ENCODE measurements at places on chromosomes 4 and X.

GRCh38 chrX:15191830-15192229 is 78.1 kb downstream of the ASB9 start:
- DNase-seq: no peak

GRCh38 chr4:24690436-24690835 is 104.9 kb upstream of the SOD3 start:
- DNase-seq: no peak

- DNase-seq: no peak
Observed at GRCh38 chrX:10157543-10157942, 768 bp downstream of the CLCN4 start.

DNA sequence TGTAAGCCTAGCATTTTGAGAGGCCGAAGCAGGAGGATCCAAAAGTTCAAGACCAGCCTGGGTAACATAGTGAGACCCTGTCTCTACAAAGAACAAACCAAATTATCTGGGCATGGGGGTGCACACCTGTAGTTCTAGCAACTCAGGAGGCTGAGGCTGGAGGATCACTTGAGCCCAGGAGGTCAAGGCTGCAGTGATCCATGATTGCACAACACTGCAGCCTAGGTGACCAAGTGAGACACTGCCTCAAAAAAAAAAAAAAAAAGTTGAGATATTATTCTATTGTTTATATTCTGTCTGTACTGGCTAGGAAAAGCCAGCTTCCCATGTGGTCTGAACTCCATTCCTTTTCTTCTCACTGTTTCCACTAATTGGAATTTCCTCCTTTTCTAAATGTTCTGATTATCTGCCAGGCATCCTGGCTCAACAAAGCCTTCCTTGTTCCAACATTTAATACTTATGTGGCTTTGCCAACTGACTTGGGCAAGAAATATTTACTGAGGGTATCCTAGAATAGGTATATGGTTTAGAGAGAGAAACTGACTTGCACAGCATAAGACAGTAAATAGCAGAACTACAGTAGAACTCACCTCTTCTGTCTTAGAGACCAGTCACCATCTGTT is 175.2 kb upstream of the ADAMTS3 start:
- no peak for DNase-seq

DNA sequence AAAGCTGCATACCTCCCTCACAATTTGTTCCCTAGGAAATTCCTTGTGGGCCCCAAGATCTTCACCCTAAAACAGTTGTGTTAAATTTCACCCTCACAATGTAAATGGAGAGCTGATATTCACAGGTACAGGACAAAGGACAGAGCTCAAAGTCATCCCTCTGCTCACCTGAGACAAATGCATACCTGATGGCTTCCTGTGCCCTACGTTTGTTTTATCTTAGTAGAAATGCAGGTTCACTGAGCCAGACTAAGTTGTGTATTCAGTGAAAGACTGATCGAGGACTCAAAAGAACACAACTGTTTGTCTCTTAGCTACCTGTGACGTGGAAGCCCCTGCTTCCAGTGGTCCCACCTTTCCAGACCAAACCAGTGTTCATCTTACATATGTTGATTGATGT is 53.6 kb downstream of the TRMT44 start:
- DNase-seq: no peak

DNA sequence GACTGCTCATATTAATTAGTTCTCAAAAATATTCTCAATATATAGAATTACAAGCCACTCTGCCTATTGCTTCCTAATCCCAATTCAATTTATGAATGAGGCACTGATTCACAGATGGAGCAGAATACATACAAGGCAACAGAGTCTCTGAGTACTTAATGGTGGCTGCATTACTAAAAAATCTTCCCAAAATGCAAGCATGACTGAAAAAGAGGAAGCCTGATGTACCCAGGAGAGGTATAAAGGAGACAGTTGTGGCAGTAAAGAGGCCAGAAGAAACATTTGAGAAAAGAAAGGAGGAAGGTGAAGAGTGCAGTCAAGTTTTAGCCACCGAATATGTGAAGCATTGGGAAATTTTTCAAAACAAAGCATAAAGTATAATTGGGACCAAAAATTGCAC is 163.2 kb upstream of the INTU start:
- DNase-seq: no peak

- no peak for DNase-seq
Observed at GRCh38 chr4:147407261-147408045, 73.4 kb upstream of the EDNRA start.

GRCh38 chr4:85050736-85051135 is 84.2 kb upstream of the WDFY3 start:
- DNase-seq: no peak

- no peak for DNase-seq
Observed at GRCh38 chr4:122898370-122899150, 23.8 kb downstream of the NUDT6 start.

- DNase-seq: no peak
Observed at GRCh38 chr4:7829652-7830580, 109.7 kb downstream of the AFAP1 start.

DNA sequence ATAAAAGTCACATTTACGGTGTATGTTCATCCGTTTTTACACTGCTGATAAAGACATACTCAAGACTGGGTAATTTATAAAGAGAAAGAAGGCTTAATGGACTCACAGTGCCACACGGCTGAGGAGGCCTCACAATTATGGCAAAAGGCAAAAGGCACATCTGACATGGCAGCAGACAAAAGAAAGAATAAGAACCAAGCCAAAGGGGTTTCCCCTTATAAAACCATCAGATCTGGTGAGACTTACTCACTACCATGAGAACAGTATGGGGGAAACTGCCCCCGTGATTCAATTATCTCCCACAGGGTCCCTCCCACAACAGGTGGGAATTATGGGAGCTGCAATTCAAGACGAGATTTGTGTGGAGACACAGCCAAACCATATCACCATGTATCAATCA is 7.3 kb upstream of the GUCY1B1 start:
- no peak for DNase-seq

DNA sequence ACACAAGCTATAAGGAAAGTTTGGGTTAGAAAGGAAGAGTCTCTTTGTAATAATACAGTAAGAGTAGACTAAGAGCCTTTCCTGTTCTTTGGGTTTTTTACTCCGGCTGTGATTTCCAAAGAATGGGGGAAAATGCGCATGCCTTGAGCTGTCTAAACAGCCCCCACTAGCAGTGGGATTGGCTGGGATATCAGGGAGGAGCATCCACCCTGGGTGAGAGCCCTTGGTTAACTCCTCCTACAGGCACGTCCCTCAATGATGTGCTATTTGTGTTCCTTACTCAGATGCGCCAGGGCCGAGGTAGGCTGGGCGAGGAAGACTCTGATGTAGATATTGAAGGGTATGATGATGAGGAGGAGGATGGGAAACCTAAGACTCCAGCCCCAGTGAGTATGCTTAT is 74.0 kb upstream of the OGT start:
- no peak for DNase-seq

DNA sequence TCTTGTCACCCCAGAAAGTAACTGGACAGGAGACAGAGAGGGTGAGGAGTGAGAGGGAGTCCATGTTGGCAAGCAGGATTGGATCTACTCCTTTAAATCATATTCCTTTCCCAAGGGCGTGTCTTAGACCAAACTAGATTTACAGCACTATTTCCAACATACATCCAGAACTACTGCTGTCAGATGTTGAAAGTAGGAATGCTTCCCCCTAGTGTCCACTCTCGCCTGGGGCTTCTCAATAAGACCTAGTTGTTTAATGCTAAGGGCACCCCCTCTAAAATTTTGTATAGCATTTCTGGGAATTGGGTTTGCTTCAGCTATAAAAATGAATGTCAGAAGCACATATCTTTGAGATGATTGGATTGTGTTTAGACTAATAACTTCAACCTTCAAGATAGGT is 13.3 kb downstream of the OFD1 start:
- no peak for DNase-seq

DNA sequence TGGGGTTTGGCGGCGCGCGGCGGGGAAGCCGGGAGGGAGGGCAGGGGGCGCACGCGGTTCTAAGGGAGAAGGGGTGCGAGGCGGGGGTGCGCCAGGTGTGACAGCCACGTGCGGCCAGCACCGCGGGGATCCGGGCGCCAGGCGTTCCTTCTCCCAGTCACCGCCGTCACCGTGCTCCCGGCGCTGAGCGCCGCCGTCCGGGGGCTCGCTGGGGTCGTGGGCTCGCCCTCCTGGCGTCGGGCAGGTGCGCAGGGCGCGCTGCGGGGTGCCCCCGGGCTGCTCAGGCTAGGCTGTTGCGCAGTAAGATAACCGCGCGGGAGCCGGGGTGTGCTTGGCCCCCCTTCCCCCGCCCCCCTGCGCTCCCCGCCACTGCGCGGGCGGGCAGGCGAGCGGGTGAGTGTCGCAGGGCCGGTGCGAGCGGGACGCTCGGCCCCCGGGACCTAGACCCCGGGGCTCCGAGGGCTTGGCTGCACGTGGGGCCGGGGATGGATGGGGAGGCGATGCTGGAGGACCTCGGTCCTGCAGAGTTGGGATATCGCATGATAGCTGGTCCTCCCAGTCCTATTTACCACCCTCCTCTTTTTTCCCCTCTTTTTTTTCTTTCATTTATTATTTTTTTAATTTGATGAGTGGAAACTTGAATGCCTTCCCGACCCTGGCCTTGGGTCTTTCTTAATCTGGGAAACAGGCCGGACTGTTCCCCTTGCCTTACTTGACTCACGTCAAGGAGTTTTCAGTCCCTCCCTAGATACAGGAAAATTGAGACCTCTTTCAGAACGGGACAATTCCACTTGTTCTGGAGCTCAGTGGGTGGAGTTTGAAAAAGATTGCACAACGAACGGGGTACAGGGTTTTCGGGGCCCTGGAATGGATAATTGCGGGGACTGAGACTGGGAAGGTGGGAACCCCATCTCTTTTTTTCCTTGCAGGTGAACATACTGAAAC is 797 bp downstream of the TXLNG start:
- peak; percentile 14 for DNase-seq

GRCh38 chrX:97046867-97047266 is 163.2 kb downstream of the RPA4 start:
- no peak for DNase-seq
